ENCODE measurements at places on chromosomes 1 and 21. TPM values are rescaled to one million over a fixed set of nuclear protein-coding genes. Genes with fewer than 3 reads are reported as not detected.
A peak's percentile ranks its signal among the peaks of the same experiment; 100 is the strongest.

DNA sequence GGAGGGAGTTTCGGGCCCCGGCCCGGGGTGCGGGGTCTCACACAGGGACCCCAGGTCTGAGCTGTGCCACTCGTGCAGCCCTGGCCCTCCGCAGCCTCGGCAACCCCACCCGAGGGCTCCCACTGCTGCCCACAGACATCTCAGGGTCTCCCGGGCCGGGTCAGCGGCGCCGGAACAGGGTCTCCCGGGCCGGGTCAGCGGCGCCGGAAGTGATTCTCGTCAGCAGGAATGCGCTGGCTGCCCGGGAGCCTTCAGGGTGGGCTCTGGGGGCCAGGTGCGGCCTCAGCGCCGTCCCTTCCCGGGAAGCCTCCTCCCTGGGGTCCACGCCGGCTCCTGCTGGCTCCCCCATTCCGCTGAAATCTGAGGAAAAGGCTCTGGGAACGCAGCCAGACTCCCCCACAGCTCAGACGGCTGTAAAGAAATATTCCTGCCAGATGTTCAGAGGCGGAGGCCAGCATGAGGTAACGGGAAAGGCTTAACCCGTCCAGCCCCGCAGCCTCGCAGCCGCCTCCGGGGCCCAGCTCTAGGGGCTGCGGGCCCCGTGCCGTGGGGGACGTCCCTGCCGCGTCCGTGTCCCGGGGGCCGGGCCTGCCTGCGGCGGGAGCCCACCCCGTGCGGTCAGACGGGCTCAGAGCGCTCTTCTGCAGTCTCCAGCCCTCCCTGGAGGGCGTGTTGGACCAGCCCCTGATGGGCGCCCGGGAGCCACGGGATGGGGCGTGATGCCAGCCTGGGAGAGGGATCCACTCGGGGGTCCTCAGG, 8.7 kb upstream of the COL6A1 start:
- DNase-seq: peak; percentile 74

DNA sequence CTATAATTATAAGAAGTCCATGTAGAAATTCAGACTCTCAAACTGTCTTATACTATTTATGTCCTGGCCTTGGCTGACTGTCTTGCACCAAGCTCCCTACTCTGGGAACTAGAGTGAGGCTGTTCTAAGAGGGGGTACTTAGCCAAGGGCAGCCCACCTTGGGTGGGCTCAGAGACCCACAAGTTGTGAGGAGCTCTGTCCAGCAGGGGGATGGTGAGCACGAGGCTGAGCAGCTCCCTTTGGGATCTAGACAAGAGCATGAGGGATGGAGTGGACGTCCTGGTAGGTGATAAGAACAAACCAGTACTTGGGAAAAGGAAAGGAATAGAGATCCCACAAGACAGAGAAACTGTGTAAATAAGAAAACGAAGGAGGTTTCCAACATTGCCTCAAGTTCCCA, 127.1 kb upstream of the SLC44A3 start:
- DNase-seq: no peak

- no peak for DNase-seq
Observed at GRCh38 chr1:59731591-59731990, 83.2 kb upstream of the HOOK1 start.

- DNase-seq: no peak
Observed at GRCh38 chr21:42193131-42193671, 25.7 kb upstream of the ABCG1 start.

GRCh38 chr21:45588871-45589491, 46.7 kb upstream of the SLC19A1 start:
- DNase-seq: no peak

- DNase-seq: no peak
Observed at GRCh38 chr1:183753464-183753891, 51.4 kb upstream of the RGL1 start.

GRCh38 chr1:85654066-85654782, 54.0 kb downstream of the ZNHIT6 start:
- DNase-seq: no peak

DNA sequence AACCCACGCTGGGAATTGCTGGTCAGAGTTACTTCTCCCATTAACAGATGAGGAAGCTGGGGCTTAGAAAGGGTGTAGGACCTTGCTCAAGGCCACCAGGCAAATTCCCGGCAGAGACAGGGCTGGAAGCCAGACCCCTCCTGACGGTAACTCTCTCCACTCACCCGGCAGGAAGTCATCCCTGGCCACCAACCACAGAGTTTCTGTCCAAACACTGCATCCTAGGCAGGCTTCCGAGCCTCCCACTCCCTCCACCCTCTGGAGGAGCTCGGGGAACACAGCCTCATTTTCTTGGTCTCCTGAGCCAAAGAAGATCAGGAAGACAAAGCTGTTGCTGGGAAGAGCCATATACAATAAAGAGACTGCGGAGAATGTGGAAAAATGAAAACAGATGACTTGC, 25.0 kb upstream of the ZNF436 start:
- peak; percentile 96 for DNase-seq

DNA sequence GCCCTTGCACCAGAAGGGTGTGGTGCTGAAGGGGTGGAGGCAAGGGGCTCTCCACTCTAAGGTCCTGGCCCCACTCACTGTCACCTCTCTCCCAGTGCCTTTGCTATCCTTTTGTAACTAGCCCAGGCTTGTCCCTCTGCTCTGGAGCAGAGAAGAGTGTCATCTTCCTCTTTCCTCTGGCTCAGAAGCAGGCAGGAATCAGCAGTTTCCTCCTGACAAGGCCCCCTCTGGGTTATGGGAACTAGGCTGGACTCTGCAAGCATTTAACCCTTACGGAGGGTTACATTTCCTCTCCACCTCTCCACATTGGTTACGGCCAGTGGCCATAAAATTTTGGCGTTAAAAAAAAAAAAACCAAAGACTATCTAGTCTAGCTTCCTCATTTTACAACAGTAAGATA, 30.4 kb downstream of the PLXNA2 start:
- no peak for DNase-seq

GRCh38 chr1:111980686-111981085, 8.8 kb downstream of the KCND3 start:
- DNase-seq: no peak

DNA sequence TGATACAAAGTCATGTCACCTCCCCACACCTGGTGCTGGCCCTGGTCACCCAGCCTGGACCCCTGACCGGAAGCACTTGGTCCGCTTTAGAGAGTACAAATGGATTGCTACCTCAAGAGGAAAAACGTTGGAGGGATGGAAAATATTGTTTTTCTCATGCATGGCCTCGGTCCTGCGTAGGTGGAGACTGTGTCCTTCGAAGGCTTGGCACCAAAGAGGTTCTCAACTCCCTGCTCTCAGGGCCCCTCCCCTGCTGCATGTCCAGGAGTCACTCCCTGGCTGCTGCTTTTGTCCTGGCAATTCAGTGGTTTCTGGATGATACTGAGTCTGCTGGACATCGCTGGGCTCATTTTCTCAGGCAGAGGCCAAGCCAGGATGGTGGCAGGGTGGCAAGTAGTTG, 529.8 kb downstream of the KIF26B start:
- DNase-seq: peak; percentile 49

DNA sequence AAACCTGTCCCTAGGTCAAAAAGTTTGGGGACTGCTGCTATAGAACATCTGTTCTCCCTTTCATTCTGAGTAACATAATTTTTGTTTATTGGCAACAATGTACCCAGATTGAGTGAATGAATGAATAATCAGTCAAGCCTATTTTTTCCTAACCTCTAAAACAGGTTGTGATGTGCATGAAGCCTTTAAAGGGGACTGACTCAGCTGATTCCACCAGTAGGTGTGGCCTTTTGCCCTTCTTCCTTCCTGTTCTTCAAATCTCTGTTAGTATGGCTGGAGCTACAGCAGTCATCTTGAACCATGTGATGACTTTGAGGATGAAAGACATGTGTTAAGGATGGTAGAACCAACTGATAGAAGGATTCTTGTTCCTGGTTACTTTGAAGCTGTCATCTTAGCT, 476.1 kb downstream of the NUF2 start:
- DNase-seq: no peak

DNA sequence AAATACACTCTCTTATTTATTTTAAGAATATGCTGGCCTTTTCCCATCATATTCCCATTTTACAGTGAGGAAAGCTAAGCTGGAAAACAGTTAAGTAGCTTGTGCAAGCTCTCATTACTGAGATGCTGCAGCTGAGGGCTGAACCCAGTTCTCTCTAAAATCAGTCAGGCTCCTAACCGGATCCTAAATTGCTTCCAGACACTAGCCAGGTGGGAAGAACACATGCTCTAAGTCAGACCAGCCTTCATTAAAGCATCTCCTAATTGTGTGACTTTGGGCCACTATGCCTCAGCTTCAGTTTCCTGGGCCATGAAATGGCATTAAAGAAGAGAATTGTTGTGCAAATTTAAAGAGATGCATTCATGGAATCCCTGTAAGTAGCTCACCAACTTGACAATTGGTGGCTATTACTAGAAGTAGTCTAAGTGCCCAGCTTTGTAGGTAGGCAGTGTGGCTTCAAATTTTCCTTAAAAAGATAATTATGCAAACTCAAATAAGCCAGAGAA, 228.4 kb downstream of the DAB1 start:
- no peak for DNase-seq

DNA sequence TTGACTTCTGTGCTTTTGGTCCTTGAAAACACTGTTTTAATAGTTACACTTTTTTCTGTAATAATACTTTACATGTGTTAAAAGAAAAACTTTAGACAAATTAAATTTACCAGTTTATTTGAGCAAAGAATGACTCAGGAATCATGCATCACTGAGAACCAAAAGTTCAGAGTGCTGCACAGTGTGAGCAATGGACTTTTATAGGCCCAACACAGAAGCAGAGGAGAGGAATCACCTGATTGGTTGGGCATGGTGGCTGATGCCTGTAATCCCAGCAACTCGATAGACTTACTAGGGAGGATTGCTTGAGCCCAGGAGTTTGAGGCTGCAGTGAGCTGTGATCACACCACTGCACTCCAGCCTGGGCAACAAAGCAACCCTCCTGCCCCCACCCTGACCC, 29.3 kb downstream of the ZNF648 start:
- DNase-seq: no peak

DNA sequence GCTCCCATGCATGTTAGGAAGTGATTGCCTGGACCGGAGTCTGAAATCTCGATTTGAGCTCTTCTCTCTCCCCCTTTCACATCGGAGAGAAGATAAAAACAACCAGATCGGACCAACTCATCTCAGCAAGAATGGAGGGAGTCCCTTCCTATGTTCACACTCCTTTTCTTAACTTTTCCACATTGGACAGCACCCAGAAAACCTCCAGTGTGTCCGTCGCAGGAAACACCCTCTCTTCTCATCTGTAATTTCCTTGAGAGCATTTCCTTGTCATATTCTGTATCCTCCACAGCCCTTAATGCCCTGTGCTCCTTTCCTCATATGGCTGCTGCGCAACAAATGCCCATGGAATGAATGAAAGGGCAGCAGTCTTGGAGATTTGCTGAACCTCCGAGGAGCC, 1.5 kb upstream of the TDRD10 start:
- DNase-seq: no peak

- no peak for DNase-seq
Observed at GRCh38 chr1:31787261-31787660, 23.1 kb upstream of the ADGRB2 start.

DNA sequence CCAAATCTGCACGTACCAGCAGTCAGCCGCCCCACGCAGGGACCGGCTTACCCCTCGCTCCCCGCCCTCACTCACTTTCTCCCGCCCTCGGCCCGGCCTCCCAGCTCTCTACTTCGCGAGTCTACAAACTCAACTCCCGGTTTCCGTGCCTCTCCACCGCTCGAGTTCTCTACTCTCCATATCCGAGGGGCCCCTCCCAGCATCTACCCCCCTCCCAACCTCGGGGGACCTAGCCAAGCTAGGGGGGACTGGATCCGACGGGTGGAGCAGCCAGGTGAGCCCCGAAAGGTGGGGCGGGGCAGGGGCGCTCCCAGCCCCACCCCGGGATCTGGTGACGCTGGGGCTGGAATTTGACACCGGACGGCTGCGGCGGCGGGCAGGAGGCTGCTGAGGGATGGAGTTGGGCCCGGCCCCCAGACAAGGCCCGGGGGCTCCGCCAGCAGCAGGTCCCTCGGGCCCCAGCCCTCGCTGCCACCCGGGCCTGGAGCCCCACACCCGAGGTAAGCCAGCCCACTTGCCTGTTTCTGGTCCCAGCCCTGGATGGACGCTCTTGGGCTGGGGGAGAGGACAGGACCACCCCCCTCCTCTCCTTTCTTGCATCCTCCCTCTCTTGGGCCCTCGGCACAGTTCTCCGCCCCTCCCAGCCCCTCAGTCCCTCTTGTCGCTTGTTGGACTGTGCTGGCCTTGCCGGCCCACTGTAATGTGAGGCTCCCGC, at the start of gene ARTN:
TSS of gene ARTN (plus strand) at position 416 of the 715 bp plus-strand sequence. CDS start 1,856 bp downstream, outside the sequence.
- no peak for DNase-seq

DNA sequence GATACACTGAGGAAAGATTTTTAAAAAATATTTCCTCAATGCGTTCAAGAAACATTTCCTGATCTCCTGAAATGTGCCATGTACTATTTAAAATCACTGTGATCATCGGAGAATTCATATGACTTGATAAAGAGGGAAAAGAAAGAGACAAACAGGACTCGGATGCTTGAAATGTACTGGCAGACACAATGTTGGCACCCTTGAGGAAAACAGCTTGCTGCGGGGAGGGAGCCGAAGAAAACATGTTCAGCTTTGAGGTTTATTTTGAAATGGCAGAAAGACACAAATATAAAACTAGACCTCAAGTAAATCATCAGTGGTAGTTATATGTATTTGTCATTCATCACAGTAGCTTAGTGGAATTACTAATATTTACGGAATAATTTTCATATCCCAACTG, 100.9 kb upstream of the BRINP3 start:
- no peak for DNase-seq

DNA sequence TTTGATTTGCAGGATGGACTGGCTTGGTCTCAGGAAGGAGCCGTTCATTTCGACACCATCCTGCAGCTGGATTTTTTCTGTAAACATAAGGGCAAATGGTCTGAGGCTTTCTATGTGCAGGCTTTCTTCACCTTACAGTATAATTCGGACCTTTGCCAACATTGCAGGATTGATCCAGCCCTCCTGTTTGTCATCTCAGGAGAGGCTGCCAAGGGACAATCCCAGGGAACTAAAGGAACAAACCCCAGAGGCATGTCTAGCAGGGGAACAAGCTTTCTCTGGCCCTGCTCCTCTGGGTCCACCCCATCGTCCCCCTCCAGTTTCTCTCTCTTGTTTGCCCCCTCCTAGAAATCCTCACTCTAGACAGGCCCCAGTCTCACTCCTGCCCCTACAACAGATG, 24.8 kb upstream of the GBP6 start:
- no peak for DNase-seq

Gene BARHL2
- polyA plus RNA-seq: not detected

Gene LEMD1
- polyA plus RNA-seq: 0.64 TPM

Gene PCP4L1
- polyA plus RNA-seq: 0.27 TPM

Gene TRIM58
- polyA plus RNA-seq: 0.08 TPM

Gene BCL2L15
- polyA plus RNA-seq: 0.34 TPM

Gene SLC35F3
- polyA plus RNA-seq: 0.97 TPM

Gene AGTRAP
- 31.3 TPM for polyA plus RNA-seq

Gene TMEM82
- polyA plus RNA-seq: not detected

Gene C1orf21
- polyA plus RNA-seq: 168 TPM

Measured in adrenal gland (tissue), 19 donors.